ENCODE measurements at places on chromosomes 4 and X.
A peak's percentile ranks its signal among the peaks of the same experiment; 100 is the strongest.

GRCh38 chrX:68429216-68429615 is 4.1 kb downstream of the OPHN1 start:
- peak; percentile 54 for DNase-seq

GRCh38 chrX:69237236-69237635 is 72.0 kb upstream of the PJA1 start:
- no peak for DNase-seq

DNA sequence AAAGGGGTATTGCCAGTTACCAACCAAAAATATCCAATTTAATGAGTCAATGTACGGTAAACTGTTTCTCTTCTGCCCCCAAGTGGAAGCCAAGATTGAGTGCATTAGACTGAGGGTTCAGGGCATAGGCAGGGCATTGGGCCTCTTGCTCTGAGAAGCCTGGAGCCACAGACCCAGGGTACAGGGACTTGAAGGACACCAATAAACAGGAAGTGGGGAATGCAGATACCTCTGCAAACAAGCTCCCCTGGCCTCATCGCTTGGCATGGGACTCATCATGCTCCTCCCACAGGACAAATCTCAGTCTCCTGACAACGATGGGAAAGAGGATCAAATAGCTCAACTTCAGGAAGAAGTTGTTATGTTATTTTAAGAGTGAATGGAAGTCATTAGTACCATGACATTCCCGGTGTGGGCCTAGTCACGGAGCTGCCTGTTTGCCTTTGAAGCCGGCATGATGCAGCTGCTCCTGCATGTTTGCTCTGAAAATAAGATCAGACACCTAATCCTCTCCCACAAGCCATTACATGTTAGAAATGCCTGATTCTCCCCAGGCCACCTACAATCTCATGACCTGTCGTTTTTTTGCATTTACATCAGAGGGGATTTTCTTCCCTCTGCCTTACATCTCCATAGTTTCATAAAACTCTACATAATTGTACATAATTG is 224.2 kb downstream of the RCHY1 start:
- peak; percentile 3 for DNase-seq

DNA sequence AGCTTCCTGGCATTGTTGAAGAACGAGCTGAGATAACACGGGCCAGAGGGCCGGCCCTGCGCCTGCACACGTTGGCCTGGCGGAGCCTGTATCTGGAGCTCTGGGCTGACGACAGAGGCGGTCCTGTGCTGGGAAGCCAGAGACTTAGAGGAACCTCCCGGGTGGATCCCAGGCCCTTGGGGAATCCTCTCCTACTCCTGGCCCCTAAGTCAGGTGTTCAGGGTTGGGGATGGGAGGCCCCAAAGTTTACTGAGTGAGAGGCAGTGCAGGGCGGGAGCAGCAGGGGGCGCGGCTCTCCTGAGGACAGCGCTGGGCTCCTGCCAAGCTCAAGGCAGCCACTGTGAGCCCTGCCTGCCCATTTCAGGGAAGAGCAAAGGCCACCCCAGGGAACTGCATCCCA is 2.5 kb upstream of the HTRA3 start:
- no peak for DNase-seq

- no peak for DNase-seq
Measured at GRCh38 chrX:10811111-10811510, 190.7 kb upstream of the MID1 start.

DNA sequence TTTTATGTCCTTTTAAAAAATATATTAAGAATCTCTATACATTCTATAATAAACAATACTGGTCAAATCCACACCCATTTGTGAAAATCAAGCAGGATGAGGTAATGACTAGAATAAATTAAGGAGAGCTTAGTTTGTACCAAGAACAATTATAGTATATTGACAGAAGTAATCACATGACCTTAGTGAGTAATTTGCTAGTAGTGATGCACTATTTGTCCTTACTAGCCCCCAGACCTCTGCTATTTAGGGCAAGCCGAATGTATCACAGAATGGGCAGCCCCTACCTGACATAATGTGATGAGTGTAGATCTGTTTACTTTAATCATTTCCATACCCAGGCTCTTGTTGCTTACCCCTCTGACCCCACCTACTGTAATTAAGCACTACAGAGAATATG is 15.8 kb downstream of the ATP1B4 start:
- DNase-seq = no peak

GRCh38 chr4:36224972-36225903 is 19.1 kb downstream of the ARAP2 start:
- DNase-seq = no peak

- DNase-seq = no peak
Measured at GRCh38 chr4:42144028-42144427, 8.4 kb downstream of the BEND4 start.

- peak; percentile 17 for DNase-seq
Measured at GRCh38 chr4:15303052-15303641, 124.7 kb upstream of the C1QTNF7 start.

- DNase-seq = no peak
Measured at GRCh38 chr4:18213576-18214198, 192.1 kb upstream of the LCORL start.

DNA sequence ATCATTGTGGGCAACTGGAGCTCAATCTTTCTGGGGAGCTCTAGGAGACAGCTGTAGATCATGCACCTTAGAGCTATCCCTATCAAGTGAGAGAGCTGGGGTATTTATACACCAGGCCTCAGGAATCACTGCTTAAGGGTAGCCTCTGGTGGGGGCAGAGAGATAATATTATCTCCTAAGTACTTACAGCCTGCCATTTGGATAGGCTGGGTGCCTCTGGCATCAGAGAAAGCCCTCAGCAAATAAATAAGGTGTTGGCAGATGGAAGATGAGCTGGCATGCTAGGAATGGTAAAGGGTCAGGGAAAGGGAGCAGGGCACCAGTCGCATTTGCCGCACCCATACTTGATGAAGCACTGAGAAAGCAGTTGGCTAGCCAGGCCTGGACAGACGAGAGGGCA is 75.9 kb downstream of the HCCS start:
- no peak for DNase-seq

DNA sequence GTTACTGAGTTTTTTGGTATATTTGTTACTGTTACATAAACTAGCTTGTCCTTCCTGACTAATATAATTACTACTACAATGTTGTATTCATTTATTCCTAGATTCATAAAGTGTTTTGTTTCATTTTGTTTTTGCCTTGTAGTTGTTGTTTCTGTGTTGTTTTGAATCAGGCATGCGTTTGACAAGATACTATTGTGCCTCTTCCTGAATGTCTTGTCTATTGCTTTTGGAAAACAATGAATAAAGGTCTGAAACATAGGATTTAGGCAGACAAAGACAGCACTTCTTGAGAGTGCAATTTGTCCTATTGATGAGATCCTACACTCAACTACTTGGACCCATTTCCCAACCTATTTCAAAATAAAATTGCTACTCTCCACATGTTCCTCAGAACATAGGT is 630.4 kb upstream of the BOD1L1 start:
- no peak for DNase-seq

DNA sequence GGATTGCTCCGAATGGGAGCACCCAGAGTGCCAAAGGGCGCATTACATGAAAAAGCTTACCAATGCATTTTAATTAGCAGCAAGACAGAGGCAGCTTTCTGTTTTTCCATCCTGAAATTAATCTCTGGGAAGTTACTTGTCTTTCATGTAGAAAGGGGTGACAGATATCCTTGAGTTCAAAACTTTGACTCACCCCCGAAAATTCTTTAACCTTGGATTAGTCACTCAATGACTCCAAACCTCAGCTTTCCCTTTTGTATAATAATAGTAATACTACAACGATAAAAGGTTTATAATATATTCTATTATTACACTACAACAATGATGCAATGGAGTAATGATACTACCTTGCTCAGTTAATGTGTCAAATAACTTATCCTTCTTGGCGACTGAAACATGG is 126.3 kb downstream of the ADAMTS3 start:
- DNase-seq = no peak

DNA sequence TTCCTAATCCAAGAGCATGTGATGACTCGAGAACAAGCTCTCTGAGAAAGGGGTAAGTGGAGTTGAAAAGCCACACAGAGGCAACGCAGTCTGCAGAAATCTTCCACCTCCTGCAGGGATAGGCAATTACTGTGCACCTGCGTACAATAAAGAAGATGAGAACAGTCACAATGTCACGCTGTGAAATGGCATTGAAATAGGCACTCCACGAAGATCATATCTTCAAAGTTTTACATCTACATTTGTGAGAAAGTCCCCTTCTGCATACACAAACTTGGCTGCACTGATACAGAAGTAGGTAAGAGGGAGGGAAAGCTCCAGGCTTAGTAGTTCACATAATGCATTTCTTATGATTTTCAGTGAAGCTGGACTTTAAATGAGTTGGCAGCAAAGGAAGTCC is 27.1 kb downstream of the DDX60L start:
- DNase-seq = no peak
